Activated naive CD4-positive, alpha-beta T cell (primary cell): ENCODE measurements at places on chromosomes 1 and 21.

DNA sequence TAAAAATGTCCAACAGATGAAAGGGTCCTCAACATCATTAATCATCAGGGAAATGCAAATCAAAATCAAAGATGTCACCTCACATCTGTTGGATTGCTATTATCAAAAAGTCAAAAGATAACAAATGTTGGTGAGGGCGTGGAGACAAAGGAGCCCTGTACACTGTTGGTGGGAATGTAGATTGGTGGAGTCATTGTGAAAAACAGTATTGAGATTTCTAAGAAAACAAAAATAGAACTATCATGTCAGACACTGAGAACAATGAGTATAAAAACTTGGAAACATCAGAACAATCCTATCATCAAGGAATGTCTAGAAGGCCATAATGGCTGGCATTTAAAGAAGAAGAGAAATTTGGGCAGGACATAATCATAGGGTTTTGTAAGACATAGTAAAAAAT lies 209.2 kb upstream of the PTGFR start:
- no peak for DNase-seq

GRCh38 chr1:204883405-204883804 lies 12.7 kb downstream of the NFASC start:
- no peak for DNase-seq

DNA sequence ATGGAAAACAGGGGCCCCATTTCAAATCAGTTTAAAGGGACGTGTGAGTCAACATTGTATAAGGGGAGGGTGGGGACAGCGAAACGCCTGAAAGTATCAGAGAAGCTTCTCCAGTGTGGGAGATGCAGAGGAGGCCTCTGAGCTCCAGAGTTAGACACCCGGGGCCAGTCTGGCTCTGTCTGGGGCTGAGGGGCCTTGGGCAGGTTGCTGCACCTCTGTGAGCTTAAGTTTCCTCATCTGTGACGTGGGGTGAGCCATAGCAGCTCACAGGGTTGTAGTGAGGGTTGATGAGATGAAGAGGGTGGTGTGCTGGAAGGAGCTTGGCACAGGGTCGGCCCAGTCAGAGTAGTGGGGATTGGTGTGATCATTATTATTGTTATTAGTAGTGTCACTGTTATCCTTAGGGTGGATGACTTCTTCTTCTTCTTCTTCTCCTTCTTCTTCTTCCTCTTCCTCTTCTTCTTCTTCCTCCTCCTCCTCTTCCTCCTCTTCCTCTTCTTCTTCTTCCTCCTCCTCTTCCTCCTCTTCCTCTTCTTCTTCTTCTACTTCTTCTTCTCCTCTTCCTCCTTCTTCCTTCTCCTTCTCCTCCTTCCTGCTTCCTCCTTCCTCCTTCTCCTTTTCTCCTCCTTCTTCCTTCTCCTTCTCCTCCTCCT lies 282.0 kb downstream of the PTPRU start:
- no peak for DNase-seq

DNA sequence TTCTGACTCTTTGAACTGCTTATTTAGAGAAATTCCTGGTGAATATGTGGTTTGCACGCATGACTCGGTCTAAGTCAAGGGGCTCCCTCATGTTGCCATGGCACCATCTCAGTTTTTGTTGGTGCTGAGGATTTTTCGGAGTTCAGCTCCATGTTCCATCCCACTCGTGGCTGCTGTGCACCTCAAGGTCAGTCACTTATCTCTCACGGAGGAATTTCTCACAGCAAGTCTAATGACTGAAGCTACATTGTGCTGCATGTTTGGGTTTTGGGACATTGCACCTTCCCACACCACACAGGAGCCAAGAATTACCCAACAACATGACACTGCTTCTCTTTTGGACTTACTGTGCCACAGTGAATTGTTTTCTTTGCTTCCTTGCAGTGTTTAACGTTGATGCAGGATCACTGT lies 269.9 kb downstream of the NCAM2 start:
- no peak for DNase-seq

DNA sequence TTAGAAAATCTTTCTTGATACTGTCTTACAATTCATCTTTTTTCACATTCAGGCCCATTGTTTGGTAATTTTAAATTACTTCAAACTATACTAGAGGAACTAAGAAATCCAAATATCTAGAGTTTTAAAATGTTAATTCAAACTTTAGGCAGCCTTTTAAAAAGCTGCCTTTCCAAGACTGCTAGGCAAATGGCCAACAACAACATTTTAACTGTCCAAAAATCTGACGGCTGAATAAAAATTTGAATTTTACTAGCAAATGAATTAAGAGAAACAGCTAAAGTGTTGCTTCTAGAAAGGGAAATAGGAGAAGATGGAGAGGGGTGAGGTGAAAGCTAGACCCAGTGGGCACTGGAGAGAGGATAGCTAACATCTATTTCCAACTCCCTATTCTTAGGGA lies 17.2 kb downstream of the DPYD start:
- DNase-seq: no peak

DNA sequence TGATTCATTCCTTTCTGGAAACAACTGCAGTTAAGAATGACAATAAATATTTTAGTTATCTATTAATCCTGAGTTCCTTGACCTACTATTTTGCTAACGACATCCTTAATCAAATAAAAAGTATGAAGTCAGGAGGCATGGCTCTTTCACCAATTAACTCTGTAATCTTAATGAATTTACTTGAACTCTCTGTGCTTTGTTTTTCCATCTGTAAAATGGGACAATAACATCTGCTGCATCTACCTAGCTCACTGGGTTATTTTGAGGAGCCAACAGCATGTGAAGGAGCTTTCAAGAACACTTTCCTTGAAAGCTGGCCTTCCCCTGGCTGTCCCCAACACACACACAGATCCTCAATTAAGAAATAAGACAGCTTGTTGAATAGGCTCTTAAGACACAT lies 47.9 kb downstream of the COLGALT2 start:
- no peak for DNase-seq

DNA sequence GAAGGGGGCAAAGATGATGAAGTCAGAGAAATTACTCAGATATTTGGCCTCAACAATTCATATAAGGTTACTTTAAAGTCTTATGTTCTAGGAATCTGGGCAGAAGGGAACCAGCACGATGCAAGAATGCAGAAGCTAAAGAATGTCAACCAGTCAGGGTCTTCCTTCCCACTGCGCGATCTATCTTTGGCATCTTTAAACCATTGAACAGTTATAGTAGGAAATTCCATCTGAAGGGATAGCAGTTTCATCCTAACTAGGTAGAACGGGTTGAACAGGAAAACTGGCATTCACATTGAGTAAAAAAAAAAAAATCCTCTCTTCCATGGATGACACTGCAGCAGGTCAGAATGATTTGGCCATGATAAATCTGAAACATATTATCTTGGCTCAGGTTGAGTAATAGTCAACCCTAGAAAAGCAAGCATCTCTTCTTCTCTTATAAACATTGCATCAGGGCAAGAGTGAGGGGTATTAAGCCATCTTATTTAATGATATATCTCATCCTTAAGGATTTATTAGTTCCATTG lies 6.3 kb downstream of the CRCT1 start:
- no peak for DNase-seq

DNA sequence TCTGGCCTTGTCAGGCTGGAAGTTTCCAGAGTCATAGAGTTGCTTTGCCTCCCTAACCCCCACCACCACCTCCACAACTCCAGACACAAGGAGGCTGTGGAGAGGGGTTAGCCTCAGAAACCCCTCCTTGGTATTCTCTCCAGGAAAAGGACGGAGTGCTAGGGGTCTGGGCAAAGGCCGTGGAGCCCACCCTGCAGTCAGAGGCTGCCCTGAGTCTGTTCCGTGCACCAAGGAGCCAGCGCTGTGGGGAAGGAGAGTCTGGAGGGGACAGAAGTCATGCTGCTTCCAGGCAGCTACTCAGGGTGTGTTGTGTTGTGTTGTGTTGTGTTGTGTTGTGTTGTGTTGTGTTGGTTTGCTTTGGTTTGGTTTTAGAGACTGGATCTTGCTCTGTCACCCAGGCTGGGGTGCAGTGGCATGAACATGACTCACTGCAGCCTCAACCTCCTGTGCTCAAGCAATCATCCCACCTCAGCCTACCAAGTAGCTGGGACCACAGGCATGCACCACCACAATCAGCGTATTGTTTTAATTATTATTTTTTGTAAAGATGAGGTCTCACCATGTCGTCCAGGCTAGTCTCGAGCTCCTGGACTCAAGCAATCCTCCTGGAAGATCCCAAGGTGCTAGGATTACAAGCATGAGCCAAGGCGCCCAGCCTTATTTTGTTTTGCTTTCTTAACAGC lies 122.2 kb upstream of the TMEM51 start:
- no peak for DNase-seq

GRCh38 chr1:234692966-234693580 lies 83.1 kb upstream of the IRF2BP2 start:
- DNase-seq: no peak

DNA sequence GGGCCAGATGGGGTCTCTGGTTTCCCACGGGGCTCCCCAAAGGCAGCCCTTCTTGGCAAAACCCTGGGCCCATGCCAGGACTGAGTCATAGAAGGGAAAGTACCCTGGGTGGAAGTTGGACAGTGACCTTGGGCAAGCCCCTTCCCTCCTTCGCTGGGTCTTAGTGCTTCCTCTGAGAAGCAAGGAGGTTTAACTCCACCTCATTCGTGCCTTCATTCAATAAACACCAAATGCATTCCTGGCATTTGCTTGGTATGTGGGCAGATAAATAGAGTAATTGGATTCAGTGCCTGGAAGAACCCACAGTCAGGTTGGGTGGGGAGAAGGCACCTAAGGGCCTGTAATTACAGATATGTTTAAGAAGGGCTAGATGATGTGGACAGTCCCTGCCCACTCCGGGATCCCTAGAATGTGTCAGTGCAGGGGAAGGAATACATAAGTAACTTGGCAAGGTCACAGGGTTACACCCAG lies 36.3 kb upstream of the CITED4 start:
- no peak for DNase-seq
